ENCODE measurements at places on chromosomes 7 and 10.

GRCh38 chr7:110502888-110503465 is 588.0 kb upstream of the LRRN3 start:
- no peak overlapping the region for H3K4me3 ChIP-seq
- H3K27ac ChIP-seq, result no peak overlapping the region
- H3K4me1 ChIP-seq, result no peaks in the 10 kb centered on the region
- DNase-seq, result no peak

DNA sequence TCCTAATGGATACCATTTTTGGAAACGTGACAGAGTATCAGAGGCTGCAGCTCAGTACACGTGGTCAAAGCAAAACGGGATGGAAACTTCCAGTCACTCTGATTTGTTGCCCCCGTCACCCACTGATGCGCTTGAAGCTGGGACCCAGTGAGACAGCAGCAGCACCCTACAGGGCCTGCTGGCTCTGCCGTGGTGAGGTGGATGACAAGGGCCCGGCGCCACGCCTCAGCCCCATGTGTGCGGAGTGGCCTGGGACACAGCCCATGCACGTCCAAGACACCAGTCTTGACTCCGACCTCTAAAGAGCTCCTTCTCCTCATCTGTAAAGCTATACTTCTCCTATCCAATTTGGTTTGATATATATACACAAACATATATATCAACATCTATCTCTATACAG is 39.0 kb downstream of the CLEC2L start:
- H3K36me3 ChIP-seq, result no peaks in the 10 kb centered on the region
- no peak overlapping the region for H3K4me3 ChIP-seq
- DNase-seq, result no peak
- no peak overlapping the region for H3K27ac ChIP-seq

DNA sequence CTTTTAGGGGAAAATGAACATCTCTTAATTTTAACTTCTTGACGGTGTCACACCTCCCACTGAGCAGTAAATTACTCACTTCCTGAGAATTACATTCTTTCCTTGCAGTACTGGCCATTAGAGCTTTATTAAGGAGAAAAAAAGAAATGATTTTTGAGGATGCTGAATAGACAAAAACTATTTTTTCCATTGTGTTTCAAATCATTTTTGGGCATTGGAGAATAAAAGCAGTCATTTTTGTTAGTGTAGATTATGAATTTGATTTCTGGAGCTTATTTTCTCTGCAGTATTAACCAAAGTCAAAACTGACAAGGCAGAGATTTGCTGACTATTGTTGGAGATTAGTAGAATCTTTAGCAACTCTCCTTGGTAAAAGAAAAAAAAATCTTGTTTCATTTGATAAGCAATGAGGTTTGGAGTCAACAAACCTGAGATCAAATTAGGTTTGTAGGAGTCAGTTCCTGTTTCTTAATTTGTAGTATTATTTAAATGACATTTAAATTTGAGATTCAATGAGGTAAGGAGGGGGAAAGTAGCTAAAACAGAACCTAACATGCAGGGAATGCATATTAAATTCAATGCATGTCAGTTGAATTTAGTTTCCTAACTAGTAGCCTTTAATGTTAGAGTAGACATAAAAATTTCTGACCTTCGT is 70.6 kb downstream of the AP3M1 start:
- no peaks in the 10 kb centered on the region for H3K27me3 ChIP-seq
- H3K4me3 ChIP-seq, result no peak overlapping the region
- H3K4me1 ChIP-seq, result peaks cover 15% of the 10 kb centered on the region
- no peak overlapping the region for H3K27ac ChIP-seq
- peaks cover 31% of the 10 kb centered on the region for H3K36me3 ChIP-seq

- H3K4me1 ChIP-seq, result no peaks in the 10 kb centered on the region
- H3K4me3 ChIP-seq, result no peak overlapping the region
- no peaks in the 10 kb centered on the region for H3K36me3 ChIP-seq
- DNase-seq, result no peak
- H3K27ac ChIP-seq, result no peak overlapping the region
- no peaks in the 10 kb centered on the region for H3K27me3 ChIP-seq
Observed at GRCh38 chr10:47139121-47139520, 160.9 kb upstream of the GDF10 start.

DNA sequence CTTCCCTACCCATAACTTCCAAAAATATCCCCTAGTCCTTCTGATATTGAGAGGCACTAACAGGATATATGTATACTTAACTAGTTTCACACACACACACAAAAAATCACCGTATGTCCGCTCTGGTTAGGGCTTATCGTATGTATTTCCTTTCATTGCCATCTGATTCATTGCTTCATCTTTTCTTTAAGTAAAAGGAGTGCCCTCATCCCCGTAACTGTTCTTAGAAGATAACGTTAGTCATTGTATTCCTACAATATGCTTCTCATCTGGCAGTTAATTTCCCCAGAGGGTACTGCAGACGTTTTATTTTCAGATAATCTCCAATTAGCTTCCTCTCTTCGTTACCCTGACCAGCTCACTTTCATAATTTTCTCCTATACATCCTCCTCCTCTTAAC is 37.3 kb downstream of the NRCAM start:
- no peaks in the 10 kb centered on the region for H3K4me1 ChIP-seq
- H3K4me3 ChIP-seq, result no peak overlapping the region
- no peaks in the 10 kb centered on the region for H3K27me3 ChIP-seq
- no peak for DNase-seq
- no peak overlapping the region for H3K27ac ChIP-seq
- H3K36me3 ChIP-seq, result no peaks in the 10 kb centered on the region

GRCh38 chr7:120218712-120219111 is 54.3 kb upstream of the KCND2 start:
- DNase-seq, result no peak
- H3K27ac ChIP-seq, result no peak overlapping the region
- no peaks in the 10 kb centered on the region for H3K4me1 ChIP-seq
- H3K27me3 ChIP-seq, result no peaks in the 10 kb centered on the region
- no peaks in the 10 kb centered on the region for H3K36me3 ChIP-seq
- no peak overlapping the region for H3K4me3 ChIP-seq

- H3K4me3 ChIP-seq, result no peak overlapping the region
- H3K36me3 ChIP-seq, result no peaks in the 10 kb centered on the region
- H3K27ac ChIP-seq, result no peak overlapping the region
- H3K4me1 ChIP-seq, result 0 out of 2 replicates have a peak, but pooled peaks cover 2% of the 10 kb centered on the region
- DNase-seq, result no peak
Observed at GRCh38 chr10:122285506-122286444, 14.7 kb downstream of the BTBD16 start.

GRCh38 chr10:129385600-129385999 is 81.4 kb upstream of the MGMT start:
- H3K27me3 ChIP-seq, result no peaks in the 10 kb centered on the region
- peak; percentile 33 for DNase-seq
- no peaks in the 10 kb centered on the region for H3K4me1 ChIP-seq
- H3K4me3 ChIP-seq, result no peak overlapping the region
- H3K27ac ChIP-seq, result no peak overlapping the region

GRCh38 chr10:16182144-16182543 is 254.7 kb upstream of the PTER start:
- DNase-seq, result no peak
- H3K27me3 ChIP-seq, result no peaks in the 10 kb centered on the region
- no peaks in the 10 kb centered on the region for H3K4me1 ChIP-seq
- H3K36me3 ChIP-seq, result no peaks in the 10 kb centered on the region

- H3K4me3 ChIP-seq, result no peak overlapping the region
- H3K27me3 ChIP-seq, result no peaks in the 10 kb centered on the region
- no peak for DNase-seq
- H3K36me3 ChIP-seq, result no peaks in the 10 kb centered on the region
- H3K27ac ChIP-seq, result no peak overlapping the region
- no peaks in the 10 kb centered on the region for H3K4me1 ChIP-seq
Observed at GRCh38 chr7:132437730-132438129, 138.5 kb downstream of the PLXNA4 start.

- H3K36me3 ChIP-seq, result no peaks in the 10 kb centered on the region
- H3K4me1 ChIP-seq, result no peaks in the 10 kb centered on the region
- no peak overlapping the region for H3K4me3 ChIP-seq
- DNase-seq, result no peak
- no peak overlapping the region for H3K27ac ChIP-seq
Observed at GRCh38 chr10:43844221-43844620, 195.5 kb upstream of the ZNF32 start.

DNA sequence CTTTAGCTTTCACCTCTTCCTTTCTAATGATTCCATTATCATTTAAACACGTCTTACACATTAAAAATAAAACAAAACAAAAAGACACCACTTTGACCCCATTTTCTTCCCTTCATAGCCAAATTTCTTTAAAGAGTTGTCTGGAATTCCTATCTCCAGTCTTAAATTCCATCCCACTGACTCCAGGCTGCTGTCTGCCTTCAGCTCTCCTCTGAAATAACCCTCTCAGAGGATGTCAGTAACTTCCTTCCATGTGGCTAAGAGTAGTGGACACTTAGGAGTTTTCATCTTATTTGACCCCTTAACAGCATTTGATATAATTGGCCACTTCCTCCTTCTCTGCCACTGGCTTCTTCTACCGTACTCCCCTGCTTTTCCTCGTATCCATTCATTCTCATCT is 69.6 kb upstream of the MKX start:
- no peak overlapping the region for H3K4me3 ChIP-seq
- no peaks in the 10 kb centered on the region for H3K4me1 ChIP-seq
- no peaks in the 10 kb centered on the region for H3K36me3 ChIP-seq

GRCh38 chr7:13069841-13070240 is 382.4 kb downstream of the ARL4A start:
- no peak for DNase-seq
- no peaks in the 10 kb centered on the region for H3K27me3 ChIP-seq
- no peak overlapping the region for H3K27ac ChIP-seq
- no peaks in the 10 kb centered on the region for H3K36me3 ChIP-seq
- H3K4me1 ChIP-seq, result no peaks in the 10 kb centered on the region

All from H1 (cell line).